ENCODE measurements at places on chromosomes 12 and 14.

DNA sequence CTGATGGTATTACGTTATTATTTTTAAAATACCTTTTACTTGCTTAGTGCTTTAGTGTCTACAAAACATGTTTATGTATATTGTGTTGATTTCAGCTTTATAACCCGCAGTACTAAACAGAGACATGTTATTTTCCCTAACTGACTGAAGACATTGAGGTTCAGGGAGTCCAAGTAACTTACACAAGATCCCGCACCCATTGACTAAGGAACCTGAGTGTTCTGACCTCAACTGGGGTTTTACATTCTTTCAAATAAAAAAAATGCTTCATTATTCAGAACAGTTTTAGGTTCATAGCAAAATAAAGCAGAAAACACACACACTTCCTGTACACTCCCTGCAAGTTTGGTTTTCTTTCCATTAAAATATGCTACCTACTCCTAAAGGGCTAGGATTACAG, 60.4 kb upstream of the METAP2 start:
- DNase-seq, result no peak

- no peak for DNase-seq
These were observed 410.0 kb upstream of the CCDC196 start for GRCh38 chr14:66076176-66076575.

DNA sequence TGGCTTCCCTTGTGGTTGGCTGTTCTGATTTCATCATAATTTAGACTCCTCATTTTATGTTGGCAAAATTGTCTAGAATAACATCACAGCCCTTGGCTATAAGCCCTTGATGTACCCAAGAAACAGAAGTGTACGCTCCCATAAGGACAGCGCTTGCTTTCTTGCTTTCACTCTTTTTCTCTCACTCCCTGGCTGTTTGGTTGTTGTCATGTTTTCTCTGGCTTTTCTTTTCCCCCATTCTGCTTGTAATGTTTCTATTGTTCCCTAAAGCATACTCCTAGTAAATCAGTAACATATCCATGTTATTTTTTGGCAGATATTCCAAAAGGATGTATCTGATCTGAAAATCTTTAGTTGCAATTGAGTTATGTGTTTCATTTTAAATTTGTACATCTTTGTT, 530.5 kb downstream of the NOVA1 start:
- no peak for DNase-seq

DNA sequence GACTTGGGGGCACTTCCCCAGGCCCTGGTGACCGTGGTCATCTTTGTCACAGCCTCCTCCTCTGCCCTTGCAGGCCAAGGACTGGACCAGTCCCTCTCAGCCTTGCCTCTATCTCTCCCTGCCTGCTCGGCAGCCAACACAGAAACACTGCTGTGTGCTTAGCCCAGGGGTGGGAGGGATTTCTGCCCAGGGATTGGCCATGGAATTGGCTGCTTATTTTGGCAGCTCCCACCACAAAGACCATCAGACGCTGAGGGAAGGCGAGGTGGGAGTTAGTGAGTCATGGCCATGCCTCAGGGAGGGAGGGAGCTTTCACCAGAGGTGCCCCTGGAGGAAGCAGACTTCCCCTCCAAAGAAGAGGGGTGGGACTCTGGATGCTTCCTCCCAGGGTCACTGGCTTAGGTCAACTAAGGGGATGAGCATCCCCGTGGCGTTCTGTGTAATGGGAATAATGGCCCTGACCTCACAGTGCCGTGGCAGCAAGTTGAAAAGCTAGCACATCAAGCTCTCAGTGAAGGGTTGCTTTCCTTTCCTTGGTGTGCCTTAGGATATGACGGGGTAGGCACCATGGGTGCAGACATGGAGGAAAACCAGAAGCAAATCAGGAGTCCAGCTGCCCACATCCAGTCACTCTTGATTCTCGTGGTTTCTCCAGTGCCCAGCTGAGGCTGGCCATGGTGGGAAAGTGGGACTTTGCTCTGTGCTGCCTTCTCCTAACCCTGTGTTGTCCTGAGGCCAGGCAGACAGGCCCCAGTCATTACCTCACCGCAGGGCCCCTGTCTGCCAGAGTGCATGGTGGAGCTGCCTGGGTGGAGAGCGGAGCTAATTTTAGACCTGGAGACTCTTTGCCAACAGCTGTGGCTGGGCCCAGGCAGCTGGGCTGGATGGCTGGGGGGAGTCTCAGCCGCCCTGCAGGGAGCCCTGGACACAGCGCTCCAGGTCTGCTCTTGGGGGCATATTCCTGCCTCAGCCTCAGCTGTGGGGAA, 21.4 kb downstream of the B4GALNT3 start:
- DNase-seq, result no peak

- no peak for DNase-seq
These were observed 43.5 kb downstream of the BCAT1 start for GRCh38 chr12:24905431-24905830.

- no peak for DNase-seq
These were observed 24.4 kb downstream of the ADCY6 start for GRCh38 chr12:48764521-48764920.

GRCh38 chr14:93102141-93102540, 13.6 kb downstream of the ITPK1 start:
- no peak for DNase-seq

DNA sequence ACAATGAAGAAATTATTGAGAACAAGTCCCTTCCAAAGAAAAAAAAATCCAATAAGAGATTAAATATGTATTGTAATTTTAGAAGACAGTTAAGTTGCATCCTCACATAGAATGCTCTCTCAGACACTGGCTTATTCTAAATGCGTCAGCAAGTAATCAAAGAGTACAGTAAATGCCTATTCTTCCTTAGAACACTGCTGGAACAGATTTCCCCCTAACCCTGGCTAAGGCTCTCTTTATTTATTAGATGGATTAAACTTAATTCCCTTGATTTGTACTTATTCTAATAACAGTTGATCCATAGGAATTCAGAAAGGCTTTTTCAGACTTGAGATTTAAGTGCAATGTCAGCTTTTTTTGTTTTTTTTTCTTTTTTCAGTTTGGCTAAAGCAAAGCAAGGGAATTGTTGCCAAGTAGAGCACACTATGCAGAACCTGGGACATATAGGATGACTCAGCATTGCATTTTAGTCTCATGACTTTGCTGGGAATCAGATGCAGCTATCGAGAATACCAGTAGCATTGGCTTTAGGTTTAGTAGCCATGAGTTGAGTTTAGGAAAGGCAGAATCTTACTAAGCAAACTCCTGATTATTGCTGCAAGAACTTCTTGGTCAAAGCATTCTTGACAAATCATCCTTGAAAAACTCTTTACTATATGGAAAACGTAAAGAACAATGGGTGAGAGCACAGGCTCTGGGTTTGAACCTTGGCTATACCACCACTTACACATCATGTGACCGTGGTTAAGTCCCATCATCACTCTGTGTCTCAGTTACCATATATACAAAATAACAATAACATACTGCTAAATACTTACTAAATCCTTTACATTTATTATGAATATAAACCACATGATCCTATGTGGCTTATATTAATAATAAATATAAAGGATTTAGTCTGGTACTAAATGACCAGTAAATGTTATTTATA, 26.7 kb downstream of the MED21 start:
- no peak for DNase-seq
